NAMALWA (cell line): ENCODE measurements at places on chromosomes 11 and 22.

DNA sequence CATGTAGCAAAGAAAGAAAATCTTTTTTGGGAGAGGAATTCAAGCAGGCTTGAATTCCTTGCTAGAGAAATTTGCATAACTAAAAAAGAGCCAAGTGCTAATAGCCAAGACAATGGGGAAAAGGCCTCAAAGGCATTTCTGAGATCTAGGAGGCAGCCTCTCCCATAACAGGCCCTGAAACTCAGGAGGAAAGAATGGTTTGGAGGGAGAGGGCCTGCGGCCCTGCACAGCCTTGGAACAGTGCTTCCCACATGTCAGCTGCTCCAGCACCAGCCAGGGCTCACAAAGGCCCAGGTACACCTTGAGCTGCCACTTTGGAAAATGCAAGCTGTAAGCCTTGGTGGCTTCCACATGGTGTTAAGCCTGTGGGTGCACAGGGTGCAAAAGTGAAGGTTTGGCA lies 55.5 kb upstream of the TSPAN18 start:
- no peak for DNase-seq

DNA sequence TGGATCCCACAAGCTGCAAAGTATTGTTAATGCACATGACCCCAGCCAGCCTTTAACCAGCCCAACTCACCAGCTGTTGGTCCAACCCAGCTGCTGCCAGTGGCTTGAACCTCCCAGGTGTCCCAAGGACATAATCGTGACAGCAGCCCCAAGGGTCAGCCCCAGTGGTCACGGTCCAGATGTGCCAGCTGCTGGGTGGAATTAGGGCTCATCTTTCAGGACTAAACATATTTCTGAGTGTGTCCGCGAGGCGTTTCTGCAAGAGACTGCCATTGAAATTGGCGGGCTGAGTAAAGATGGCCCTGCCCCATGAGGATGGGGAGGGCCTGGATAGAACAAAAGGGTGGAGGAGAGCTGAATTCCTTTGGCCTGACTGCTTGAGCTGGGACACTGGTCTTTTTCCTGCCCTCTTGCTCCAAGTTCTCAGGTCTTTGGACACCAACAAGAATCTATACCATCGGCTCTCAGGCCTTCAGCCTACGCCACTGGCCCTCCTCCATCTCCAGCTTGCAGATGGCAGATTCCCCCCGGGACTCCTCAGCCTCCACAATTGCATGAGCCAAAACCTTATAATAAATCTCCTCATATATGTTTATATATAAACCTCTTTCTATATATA lies 240.2 kb downstream of the MN1 start:
- no peak for DNase-seq

- DNase-seq, result no peak
Observed at GRCh38 chr11:2137202-2138067, 1.8 kb downstream of the IGF2 start.

GRCh38 chr22:33519974-33520903 lies 400.0 kb downstream of the LARGE1 start:
- DNase-seq, result peak; percentile 38

DNA sequence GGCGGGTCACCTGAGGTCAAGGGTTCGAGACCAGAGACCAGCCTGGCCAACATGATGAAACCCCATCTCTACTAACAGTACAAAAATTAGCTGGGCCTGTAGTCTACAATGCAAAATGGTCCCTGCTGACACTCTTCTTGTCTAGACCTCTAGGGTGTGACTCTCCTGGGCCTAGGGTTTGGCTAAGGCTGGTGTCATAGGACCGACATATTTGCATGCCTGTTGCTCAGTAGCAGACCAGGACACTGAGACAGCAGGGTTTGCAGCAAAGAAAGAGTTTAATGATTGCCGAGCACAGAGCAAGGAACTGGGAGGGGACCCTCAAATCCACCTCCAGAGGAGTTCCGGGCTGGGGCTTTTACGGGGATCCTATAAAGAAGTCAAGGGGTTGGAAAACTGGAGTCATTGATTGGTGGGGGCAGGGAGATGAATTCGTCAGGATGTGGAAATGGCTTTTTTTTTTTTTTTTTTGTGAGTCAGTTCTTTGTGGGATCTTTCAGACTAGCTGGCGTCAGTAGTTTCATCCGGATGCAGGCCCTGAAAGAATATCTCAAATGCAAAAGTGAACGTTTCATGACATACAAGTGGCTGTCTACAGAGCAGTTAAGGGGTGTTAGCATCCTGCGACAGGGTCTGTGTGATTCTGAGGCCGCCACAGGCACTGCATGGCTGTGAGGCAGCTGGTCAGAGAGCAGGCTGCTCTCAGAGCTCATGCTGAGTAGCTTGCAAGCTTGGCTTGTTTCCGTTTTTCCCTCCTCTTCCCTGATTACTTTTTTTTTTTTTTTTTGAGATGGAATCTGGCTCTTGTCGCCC lies 27.2 kb upstream of the A4GALT start:
- DNase-seq, result peak; percentile 34

DNA sequence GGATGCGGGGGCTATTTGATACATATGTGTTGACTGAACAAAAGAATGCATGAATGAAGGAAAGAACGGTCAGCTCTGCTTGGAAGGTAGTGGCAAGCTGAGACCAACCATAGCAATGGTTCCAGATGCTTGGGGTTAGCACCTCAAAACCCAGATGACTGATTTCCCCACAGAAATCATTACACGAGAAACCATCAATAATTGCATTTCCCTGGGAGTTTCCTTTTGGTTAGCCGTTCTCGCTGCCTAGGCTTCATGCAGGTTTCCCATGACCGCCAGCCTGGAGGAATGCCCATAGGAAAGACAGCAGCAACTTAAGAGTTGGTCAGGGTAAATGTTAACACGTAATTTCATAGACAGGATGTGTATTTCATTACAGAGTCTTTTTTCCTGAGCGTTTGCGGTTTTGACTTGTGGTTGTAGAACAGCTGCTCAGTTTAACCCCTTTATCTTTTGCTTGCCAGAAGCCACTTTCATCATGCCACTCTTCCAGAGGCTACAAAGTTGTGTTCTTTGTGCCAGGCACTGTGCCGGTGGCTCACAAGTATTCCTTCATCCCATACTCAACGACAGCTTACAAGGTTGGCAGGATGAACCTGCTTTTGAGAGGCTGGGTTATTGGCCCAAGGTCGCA lies 2.8 kb downstream of the IL17RA start:
- DNase-seq, result peak; percentile 84

DNA sequence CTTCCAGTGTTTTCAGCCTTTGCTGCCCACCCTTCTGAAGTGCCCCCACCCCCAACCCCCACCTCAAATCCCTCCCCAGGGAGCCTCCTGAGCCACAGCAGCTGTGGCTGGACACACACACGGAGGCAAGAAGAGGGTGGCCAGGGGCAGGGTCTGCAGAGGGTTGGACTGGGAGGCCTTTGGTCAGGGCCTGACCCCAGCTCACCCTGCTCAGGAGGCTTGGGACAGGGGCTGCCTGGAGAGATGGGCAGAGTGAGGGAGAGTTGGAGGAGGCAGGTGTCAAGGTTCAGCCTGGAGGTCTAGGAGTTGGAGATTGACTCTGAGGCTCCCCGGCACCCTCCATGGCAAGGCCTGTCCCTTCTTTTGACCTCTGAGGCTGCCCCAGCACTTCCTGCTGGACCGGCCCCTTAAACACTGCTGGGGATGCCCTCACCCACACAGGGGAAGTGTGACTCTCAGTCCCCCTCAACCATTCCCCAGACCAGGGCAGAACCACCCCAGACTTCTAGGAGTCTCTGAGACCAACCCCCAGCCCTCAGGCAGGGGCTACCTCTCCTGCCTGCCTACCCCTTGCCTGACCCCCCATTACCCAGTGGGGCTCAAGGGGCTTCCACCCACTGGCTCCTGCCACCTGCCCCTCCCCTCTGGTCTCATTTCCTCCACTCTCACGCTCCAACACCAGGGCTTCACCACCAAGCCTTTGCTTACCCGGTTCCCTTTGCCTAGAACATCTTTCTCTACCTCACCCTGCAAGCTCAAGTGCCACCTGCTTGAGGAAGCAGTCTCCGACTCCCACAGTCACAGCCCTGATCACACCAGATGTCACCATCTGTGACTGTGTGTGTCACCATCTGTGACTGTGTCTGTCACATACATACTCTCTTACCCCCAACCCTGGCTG lies 8.6 kb downstream of the ARAP1 start:
- DNase-seq, result peak; percentile 95

DNA sequence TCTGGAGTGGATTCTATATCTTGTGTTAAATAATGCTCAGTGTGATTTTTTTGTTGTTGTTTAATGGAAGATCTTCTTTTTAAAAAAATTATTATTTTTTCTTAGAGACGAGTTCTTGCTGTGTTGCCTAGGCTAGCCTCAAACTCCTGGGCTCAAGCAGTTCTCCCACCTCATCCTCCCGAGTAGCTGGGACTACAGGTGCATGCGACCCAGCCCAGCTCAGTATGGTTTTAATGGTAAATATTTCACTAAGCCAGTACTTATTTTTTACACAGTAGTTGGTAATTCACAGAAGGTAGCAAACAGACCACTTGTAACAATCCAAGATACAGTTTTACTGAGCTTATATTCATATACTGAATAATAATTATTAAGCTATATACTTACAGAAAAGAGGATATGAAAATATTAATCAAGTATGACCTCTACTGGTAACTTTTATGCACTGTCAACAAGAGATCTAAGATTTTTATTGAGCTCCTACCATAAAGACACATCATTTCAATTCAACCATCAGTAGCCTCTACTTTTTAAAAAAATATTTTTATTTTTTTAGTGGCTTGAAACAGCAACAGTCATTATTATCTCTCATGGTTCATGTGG lies 6.1 kb upstream of the CD59 start:
- peak; percentile 58 for DNase-seq

DNA sequence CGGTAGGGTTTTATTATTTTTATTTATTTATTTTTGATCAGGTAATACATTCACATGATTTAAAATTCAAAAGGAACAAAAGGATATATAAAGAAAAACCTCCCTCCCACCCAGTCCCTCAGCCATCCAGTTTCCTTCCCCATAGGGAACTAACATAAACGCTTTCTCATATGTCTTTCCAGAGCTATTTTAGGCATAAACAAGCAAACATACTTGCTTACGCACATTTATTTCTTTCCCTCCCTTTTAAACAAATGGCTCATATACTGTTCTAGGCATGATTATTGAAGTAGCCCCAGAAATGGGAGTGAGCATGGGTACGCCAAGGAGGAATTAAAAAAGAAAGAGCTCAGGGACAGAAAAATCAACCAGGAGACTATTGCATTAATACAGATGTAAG lies 63.7 kb downstream of the LIF start:
- DNase-seq, result no peak

- peak; percentile 60 for DNase-seq
Observed at GRCh38 chr22:22667966-22668880, 23.8 kb downstream of the GGTLC2 start.

DNA sequence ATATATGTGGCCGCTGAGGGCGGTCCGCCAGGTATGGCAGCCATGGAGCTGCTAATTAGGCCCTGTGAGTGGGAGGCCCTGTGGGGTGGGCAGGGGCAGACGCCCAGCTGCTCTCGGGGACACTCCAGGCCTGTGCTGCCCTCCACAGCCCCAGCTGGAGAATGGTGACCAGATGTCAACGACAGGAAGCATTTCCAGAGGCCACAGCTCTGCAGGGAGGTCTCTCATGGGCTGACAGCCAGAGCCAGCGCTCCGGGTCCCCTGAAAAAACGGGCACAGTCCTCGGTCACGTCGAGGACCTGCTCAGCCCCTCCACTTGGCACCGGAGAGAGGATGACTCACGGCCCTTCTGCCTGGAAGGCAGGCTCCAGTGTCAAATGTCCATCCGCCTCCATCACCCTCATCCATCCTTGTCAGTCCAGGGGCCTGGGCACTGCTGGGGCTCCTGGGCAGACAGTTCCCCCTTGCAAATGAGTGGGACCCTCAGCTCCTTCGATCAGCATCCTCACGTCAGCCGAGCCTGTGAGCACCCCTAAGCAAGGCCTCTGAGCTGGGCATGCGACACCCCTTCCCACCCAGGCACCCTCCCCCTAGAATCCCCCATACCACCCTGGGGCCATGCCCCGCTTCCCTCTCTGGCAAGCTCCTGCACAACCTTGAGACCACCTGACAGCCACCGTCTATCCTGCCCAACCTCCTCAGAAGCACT lies 1.9 kb downstream of the BID start:
- no peak for DNase-seq

DNA sequence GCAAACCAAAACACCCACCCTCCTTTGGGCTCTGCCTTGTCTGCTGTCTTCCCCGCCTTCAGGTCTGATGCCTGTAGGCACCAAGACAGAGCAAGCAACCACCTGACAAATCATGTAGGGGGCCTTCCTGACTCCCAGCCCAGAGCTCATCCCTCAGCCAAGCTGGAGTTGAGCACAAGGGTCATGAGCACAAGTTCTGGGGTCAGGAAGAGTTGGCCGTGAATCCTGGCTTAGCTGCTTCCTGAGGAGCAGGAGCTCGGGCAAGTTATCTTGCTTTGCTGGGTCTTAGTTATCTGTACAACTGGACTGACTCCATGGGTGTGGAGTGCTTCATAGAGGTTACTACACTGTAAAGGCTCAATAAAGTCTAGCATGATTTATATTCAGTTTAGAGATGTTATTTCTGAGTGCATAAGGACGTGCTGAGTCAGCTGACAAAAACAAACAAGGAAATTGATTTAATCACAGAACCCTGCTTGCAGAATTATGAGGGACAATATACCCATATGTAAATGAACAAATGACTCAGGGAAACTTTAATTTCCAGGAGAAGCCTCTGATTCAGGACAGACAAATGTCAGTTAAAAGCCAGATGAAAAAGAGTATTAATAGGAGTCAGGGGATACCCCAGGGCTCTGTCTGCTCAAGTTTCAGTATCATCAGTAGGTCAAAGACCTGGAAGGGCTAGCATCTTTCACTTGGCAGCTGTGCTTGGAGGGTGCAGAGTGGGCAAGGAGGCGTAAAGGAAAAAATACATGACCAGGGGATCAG lies 15.0 kb upstream of the APOA1 start:
- DNase-seq, result no peak

DNA sequence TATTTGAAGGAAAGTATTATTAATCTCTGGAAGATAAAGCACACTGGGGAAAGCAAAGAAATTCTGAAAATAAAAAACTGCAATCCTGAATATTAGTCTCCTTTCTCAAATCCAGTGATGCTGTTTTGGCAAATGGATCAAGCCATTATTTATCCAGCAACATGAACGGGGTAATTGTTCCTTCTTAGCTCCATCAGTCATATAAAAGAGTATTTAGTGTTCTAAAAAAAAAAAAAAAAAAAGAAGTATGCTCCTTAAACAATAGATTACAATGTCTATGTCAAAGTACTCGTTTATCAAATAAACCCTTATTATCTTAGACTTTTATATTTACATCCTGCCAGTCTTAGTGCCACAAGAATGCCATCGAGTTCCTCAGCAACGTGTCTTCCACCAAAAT lies 1.3 kb downstream of the RDX start:
- DNase-seq, result no peak

DNA sequence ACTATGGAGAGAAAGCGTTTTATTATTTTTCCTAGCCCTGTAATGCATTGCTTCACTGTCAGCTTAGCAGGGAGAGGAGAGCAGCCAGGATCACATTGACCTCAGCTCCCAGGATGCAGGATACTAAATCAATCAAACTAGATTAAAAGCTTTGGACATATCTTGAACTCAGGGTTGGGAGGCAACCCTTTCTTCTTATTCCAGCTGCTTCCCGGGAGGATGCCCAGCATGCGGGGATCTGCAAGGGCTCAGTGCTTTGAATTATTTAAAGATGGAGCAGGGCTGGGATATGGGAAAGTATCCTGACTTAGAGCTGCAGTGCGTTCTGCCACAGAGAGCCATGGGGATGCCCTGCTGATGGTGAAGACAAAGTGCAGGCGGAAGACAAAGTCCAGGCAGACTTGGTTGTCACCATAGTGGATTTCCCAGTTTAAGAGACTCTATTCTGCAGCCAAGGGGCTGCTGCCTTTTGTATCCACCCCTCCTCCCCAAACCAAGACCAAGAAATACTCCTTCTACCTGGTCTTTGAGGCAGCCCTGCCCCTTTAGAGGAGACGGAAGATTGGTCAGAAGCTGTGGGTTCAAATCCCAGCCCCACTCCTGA lies 1035.0 kb downstream of the TBC1D22A start:
- DNase-seq, result no peak
